ENCODE measurements at places on chromosomes 4 and X.

DNA sequence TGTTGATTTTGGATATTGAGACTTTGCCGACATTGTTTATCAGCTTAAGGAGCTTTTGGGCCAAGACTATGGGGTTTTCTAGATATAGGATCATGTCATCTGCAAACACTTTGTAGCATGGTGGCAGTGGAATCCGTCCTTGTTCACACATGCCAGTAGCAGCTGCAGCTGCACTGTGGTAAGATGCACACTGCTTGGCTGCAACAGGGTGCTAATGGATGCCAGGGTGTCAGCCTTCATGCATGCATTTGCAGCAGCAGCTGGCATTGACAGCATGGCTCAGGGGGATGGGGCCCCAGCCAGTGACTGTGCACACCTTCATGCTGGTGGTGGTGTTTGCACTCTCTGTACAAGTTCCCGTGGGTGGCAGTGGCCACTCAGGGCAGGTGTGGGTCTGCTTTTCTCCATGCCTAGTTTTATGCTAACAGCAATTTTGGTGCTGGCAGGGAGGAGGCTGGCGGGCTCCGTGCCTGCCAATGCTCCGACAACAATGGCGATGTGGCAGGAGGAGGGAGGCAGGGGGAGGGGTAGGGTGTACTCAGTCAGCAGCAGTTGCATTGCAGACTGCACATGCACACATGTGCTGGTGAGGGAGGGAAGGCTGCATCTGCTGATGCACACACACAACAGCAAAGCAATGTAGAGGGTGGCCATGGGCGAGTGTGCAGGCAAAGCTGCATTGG is 37.5 kb downstream of the BEX3 start:
- no peak for DNase-seq

DNA sequence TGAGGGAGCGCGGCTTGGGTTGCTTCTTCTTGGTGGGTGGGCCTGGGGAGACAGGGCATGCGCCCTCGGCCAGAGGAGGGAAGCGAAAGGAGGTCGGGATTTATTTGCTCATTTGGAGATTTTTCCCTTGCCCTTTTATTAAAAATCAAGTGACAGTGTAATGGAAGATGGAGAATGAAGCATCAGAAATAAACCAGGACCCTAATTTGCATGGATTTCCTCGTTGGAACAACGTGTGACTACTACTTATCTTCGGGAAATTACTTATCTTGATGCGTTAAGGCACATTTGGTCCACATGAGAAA is 709 bp upstream of the CLOCK start:
- no peak for DNase-seq

DNA sequence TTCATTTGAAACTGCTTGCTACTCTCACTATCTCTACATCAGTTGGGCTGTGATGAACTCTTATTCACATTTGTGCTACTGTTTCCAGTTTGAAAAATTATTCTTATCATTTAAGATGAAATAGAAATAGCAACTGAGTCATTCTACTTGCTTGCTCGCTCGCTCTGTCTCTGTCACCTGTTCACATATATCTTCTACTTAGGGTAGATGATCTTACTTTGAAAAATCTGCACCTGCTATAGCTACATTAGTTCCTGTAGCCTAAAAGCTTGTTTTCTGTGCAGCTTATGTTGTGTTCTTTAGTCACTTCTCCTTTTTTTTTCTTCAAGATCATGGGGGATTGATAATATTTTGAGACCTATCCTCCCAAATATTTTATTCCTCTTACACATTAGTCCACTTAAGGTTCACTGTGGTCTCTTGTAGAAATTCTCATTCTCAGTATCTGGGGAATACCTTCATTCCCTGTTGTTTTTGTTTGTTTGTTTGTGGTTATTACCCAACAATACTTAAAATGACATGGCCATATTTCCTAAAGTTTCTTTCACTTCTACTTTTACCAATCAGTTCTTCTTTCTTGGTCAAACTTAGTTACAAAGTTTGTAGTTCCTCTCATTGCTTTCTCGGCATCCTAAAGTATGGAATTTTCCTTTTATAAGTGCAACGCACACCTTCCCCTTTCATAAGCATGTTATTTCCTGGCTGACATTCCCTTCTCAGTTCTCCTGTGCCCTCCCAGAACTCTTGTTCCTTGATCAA is 36.5 kb downstream of the CLCN5 start:
- DNase-seq: no peak

DNA sequence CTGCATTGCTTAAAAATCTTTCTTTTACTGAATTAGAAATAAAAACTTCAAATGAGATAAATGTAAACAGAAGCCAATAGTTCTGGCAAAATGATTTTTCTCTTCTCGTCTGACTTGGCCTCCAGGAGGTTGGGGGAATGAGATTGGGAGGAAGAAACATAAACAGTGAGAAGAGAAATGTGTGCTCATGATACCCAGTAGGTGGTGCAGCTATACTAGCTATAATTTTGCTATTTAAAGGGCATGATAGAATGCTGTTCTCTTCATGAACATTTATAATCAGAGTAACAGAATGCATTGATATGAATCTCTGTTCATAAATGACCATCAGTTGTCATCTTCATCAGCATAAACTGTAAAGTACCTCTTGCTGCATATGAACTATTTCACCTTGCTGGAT is 85.5 kb downstream of the TACR3 start:
- no peak for DNase-seq

DNA sequence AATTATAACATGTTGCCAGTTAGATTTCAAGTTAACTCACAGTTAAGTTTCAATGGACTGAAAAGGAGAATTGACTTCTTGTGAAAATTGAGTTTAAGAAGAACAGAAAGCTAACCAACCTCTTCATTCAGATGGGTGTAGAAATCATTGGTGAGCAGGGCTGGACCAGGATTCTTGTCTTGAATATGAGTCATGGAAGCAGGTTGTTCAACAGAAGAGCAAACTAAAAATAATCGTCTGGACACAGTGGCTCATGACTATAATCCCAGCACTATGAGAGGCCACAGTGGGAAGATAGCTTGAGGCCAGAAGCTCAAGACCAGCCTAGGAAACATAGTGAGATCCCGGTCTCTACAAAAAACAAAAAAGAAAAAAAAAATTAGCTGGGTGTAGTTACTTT is 98.2 kb downstream of the ARSJ start:
- no peak for DNase-seq

All from NCI-H187 treated with DMSO at 0.1 percent for 48 hours (cell line).